ENCODE measurements at places on chromosomes 1 and 21. TPM values are rescaled to one million over a fixed set of nuclear protein-coding genes. Genes with fewer than 3 reads are reported as not detected.

Gene IFNLR1
- 21.2 TPM for total RNA-seq

- H3K27ac ChIP-seq: no peak overlapping the region
- no peak overlapping the region for H3K4me3 ChIP-seq
- no peak for DNase-seq
Observed at GRCh38 chr21:35376406-35377135, 327.5 kb upstream of the RUNX1 start.

Gene ITLN1
- total RNA-seq: 0.33 TPM

DNA sequence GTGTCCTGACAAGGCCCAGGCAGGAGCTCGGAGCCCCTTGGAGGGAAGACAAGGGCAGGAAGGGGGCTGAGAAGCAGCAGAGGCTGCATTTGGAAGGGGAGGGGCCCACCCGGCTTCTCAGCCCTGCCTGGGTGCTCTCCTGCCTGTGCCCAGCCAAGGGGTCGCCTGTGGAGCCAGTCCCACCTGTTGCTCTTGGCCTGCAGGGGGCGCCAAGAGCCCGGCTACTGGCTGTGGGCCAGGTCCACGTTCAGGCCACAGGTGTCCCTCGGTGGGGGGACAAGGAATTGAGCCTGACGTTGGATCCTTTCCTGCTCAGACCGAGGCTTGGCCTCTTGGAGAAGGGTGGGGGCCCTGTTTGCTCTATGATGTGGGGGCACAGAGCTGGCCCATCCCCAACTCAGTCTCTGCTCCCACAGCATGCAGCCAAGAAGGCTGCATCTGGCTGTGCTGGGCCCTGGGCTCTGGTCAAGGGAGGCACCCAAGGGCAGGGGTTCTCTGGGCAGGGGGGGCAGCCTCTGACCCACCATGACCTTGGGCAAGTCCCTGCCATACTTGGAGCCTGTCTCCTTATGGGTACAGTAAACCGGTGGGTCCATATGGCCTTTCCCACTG is 10.9 kb downstream of the WNT4 start:
- no peaks in the 10 kb centered on the region for H3K4me1 ChIP-seq
- no peak overlapping the region for H3K4me3 ChIP-seq
- peak; percentile 73 for DNase-seq
- H3K36me3 ChIP-seq: no peaks in the 10 kb centered on the region

- H3K4me3 ChIP-seq: no peak overlapping the region
- no peak overlapping the region for H3K27ac ChIP-seq
- no peak for DNase-seq
- no peaks in the 10 kb centered on the region for H3K36me3 ChIP-seq
Observed at GRCh38 chr1:55334160-55334559, 119.0 kb upstream of the USP24 start.

DNA sequence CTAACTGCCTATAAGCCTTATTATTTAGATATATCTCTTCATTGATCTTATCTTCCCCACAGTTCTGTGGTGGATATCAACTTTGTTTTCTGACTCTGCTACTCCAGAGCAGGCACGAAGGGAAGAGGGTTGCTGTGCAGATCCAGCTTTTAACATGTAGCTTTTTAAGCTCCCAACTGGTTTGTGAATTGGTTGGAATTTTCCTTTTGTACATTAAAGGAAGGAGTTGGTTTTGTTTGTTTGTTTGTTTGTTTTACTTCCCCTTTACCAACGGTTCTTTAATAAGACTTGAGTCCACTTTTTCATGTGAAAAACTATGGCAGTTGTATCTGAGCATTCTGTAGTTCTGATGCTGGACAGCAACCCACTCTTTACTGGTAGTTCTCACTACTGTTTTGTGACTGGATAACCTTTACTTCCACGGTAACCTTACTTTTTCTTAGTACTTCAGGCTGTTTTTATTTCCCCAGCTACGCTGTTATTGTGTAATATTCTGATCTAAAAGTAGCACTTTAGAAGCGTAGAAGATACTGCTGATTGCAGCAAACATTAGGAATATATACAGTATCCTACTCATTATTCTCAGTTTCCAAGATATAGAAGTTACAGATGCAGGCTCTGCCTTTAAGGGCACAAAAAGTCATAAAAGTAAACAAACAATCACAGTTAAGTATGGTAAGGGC is 1.6 kb downstream of the GNPAT start:
- H3K4me1 ChIP-seq: peaks cover 51% of the 10 kb centered on the region
- H3K27me3 ChIP-seq: no peaks in the 10 kb centered on the region
- H3K36me3 ChIP-seq: peaks cover 20% of the 10 kb centered on the region
- peak overlapping the region; percentile 96 for H3K4me3 ChIP-seq

Gene CORT
- total RNA-seq: 1.0 TPM

Gene FNDC5
- total RNA-seq: 6.3 TPM

- H3K4me1 ChIP-seq: no peaks in the 10 kb centered on the region
- DNase-seq: no peak
- peaks cover 93% of the 10 kb centered on the region for H3K27me3 ChIP-seq
- H3K4me3 ChIP-seq: no peak overlapping the region
- H3K27ac ChIP-seq: no peak overlapping the region
- no peaks in the 10 kb centered on the region for H3K36me3 ChIP-seq
Observed at GRCh38 chr1:181406989-181407388, 76.3 kb upstream of the CACNA1E start.

DNA sequence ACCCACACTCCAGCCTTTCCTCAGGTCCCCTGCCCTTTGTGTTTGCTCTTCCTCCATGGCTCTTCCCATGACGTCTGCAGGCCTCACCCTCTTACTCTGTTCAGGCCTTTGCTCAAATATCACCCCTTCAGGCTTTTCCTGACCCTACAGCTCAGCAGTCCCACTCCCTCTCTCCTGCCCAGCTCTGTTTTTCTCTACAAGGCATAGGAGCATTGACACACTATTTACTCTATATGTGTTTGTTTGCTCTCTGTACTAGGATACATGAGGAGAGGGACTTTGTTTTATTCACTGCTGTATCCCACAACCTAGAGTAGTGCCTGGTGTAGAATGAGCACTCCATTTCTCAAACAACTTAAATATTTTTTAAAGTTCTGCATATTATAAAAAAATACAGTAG is 107.4 kb upstream of the COA6 start:
- DNase-seq: no peak
- H3K36me3 ChIP-seq: no peaks in the 10 kb centered on the region
- H3K27ac ChIP-seq: peak overlapping the region; percentile 14
- peaks cover 4% of the 10 kb centered on the region for H3K27me3 ChIP-seq

GRCh38 chr1:218374401-218375353 is 29.5 kb downstream of the TGFB2 start:
- peak overlapping the region; percentile 85 for H3K27ac ChIP-seq
- no peak overlapping the region for H3K4me3 ChIP-seq
- H3K36me3 ChIP-seq: peaks cover 8% of the 10 kb centered on the region
- peaks cover 45% of the 10 kb centered on the region for H3K4me1 ChIP-seq
- H3K27me3 ChIP-seq: no peaks in the 10 kb centered on the region

- DNase-seq: no peak
- peaks cover 3% of the 10 kb centered on the region for H3K4me1 ChIP-seq
- H3K27ac ChIP-seq: no peak overlapping the region
- H3K27me3 ChIP-seq: no peaks in the 10 kb centered on the region
- H3K36me3 ChIP-seq: no peaks in the 10 kb centered on the region
Observed at GRCh38 chr1:102834688-102835320, 273.5 kb downstream of the COL11A1 start.

Gene ILDR2
- total RNA-seq: 1.7 TPM

DNA sequence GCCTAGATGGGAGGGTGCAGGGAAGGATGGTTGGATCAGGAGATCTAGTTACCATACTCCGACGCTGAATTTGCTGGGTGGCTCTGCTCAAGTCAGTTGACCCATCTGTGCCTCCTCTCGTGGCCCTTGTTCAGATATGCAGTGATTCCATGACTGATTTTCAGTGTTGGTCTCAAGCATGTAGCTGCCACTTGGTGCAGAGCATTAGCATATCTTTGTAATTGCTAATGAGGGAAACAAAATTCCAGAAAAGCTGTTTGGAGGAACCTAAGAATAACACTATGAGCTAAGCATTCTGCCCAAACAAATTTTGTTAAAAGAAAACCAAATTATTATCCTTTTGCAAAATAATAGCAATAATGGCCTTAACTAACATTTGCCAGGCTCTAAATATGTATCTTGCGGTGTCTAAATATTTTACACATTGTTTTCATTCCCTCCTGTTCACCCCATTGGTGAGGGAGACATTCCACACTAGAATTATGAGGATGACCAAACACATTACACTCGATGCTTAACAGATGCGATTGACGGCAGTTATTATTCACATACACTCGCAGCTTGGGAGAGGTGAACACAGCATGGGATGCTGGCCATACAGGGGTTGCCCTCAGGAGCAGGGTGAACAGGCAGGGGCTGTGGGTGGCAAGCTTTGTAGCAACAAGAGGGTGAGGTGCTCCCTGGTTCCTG is 69.1 kb downstream of the KCNJ15 start:
- no peak overlapping the region for H3K27ac ChIP-seq
- no peaks in the 10 kb centered on the region for H3K36me3 ChIP-seq
- H3K27me3 ChIP-seq: no peaks in the 10 kb centered on the region
- no peak for DNase-seq
- peaks cover 2% of the 10 kb centered on the region for H3K4me1 ChIP-seq

Gene KCNE2
- 0.55 TPM for total RNA-seq

Gene PWP2
- total RNA-seq: 5.3 TPM

- peaks cover 30% of the 10 kb centered on the region for H3K27me3 ChIP-seq
- no peak overlapping the region for H3K4me3 ChIP-seq
- no peaks in the 10 kb centered on the region for H3K36me3 ChIP-seq
Observed at GRCh38 chr1:53371121-53371666, 43.3 kb upstream of the LRP8 start.

Gene UBL4B
- total RNA-seq: not detected

GRCh38 chr1:97427371-97427770 is 493.5 kb downstream of the DPYD start:
- H3K36me3 ChIP-seq: no peaks in the 10 kb centered on the region
- DNase-seq: no peak
- no peak overlapping the region for H3K4me3 ChIP-seq
- peaks cover 4% of the 10 kb centered on the region for H3K4me1 ChIP-seq
- no peak overlapping the region for H3K27ac ChIP-seq
- no peaks in the 10 kb centered on the region for H3K27me3 ChIP-seq

GRCh38 chr1:86748622-86749373 is 44.4 kb downstream of the SH3GLB1 start:
- no peak overlapping the region for H3K4me3 ChIP-seq
- H3K27me3 ChIP-seq: peaks cover 7% of the 10 kb centered on the region
- H3K27ac ChIP-seq: no peak overlapping the region
- DNase-seq: no peak
- peaks cover 3% of the 10 kb centered on the region for H3K36me3 ChIP-seq

GRCh38 chr1:200405264-200405663 is 4.6 kb downstream of the ZNF281 start:
- no peaks in the 10 kb centered on the region for H3K27me3 ChIP-seq
- DNase-seq: no peak
- no peak overlapping the region for H3K27ac ChIP-seq
- peaks cover 33% of the 10 kb centered on the region for H3K36me3 ChIP-seq
- H3K4me1 ChIP-seq: peaks cover 53% of the 10 kb centered on the region

Gene USH2A
- 0.55 TPM for total RNA-seq

GRCh38 chr21:32603131-32603530 is 9.0 kb downstream of the CFAP298 start:
- H3K4me3 ChIP-seq: no peak overlapping the region
- DNase-seq: no peak
- H3K27me3 ChIP-seq: no peaks in the 10 kb centered on the region
- H3K4me1 ChIP-seq: no peaks in the 10 kb centered on the region
- peaks cover 26% of the 10 kb centered on the region for H3K36me3 ChIP-seq

Gene CD160
- total RNA-seq: not detected

GRCh38 chr1:213123536-213123935 is 72.5 kb downstream of the RPS6KC1 start:
- DNase-seq: no peak
- H3K4me1 ChIP-seq: peaks cover 19% of the 10 kb centered on the region
- peaks cover 2% of the 10 kb centered on the region for H3K36me3 ChIP-seq
- no peak overlapping the region for H3K27ac ChIP-seq

DNA sequence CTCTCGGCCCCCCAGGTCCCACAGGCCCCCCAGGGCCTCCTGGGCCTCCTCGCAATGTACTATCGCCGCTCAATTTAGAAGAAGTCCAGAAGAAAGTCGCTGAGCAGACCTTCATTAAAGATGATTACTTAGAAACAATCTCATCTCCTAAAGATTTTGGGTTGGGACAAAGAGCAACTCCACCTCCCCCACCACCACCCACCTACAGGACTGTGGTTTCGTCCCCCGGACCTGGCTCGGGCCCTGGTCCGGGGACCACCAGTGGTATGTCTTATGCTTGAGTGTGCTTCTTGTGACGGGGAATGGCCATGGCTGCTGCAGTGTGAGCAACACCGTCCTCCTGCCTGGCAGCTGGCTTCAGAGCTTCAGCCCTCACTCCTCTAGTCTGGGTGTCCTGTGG is 70.2 kb upstream of the DYNLT5 start:
- no peak overlapping the region for H3K4me3 ChIP-seq
- no peaks in the 10 kb centered on the region for H3K36me3 ChIP-seq
- DNase-seq: no peak
- no peaks in the 10 kb centered on the region for H3K27me3 ChIP-seq
- H3K27ac ChIP-seq: no peak overlapping the region

GRCh38 chr1:18948913-18949685 is 7.4 kb downstream of the IFFO2 start:
- peak overlapping the region; percentile 6 for H3K27ac ChIP-seq
- peaks cover 3% of the 10 kb centered on the region for H3K36me3 ChIP-seq
- no peak overlapping the region for H3K4me3 ChIP-seq
- peaks cover 36% of the 10 kb centered on the region for H3K4me1 ChIP-seq

- no peaks in the 10 kb centered on the region for H3K36me3 ChIP-seq
- H3K4me3 ChIP-seq: no peak overlapping the region
- no peaks in the 10 kb centered on the region for H3K4me1 ChIP-seq
- H3K27ac ChIP-seq: no peak overlapping the region
- no peak for DNase-seq
Observed at GRCh38 chr21:36082237-36082664, 12.4 kb downstream of the CBR1 start.

DNA sequence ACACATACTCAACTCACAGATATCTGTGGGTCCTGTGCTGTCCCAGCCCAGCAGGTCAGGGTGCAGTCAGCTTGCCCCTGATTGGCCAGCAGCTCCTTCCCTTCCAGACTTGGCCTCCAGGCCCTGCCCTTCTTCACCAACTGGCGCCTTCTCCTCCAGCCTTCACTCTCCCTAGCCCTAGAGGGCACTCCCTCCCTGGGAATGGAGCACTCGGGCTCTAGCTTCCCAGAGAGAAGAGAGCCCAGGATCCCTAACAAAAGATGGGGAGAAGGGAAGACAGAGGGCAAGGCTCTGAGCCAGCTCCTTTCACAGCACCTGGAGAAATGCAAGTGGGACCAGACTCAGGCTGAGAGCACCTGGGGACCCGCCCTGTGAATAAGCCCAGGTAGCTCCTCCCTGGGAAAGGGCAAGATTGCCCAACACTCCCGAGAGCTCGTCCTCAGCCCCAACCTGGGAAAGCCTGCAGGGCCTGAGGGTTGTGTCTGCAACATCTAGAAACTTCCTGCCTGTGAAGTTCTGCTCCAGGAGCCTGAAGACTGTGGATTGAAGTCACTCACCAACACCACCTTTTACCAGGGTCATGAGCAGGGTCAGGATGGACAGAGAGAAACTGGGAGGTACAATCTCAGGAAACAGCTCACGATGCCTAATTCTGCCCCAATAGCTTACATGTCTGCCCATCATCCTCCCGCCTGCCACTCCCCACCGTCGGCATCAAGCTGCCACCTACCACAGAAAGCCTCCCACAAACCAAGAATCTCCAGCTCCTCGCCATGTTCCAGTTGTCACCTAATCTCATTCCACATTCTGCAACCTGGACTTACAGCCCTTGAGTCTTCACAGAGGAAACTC is at the start of gene PGLYRP4:
Gene PGLYRP4 (minus strand): TSS at position 331 of the 852 bp plus-strand sequence. CDS start 909 bp downstream, outside the sequence.
- H3K4me1 ChIP-seq: peaks cover 7% of the 10 kb centered on the region
- no peak for DNase-seq
- H3K4me3 ChIP-seq: no peak within 1 kb of the TSS
- H3K36me3 ChIP-seq: no peaks in the 10 kb centered on the region
- no peak within 1 kb of the TSS for H3K27ac ChIP-seq
